ENCODE measurements at places on chromosomes 13 and 19.

DNA sequence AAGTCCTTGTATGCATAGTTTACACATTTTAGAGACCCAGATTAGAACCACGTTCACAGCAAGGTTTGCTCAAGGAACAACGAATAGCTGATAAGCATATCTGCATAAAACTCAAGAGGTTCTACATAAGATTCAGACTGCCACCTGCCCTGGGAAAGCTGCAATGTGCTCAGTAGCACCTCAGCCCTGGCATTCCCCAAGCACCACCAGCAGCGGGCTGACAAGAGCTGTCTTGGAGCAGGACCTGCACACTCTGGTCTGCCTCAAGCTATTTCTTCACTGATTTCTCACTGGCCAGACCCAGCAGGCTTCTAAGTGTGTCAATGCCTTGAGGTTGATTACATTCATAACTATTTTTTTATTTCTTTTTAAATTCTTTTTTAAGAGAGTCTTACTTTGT lies 65.8 kb upstream of the UQCRFS1 start:
- no peak for DNase-seq

DNA sequence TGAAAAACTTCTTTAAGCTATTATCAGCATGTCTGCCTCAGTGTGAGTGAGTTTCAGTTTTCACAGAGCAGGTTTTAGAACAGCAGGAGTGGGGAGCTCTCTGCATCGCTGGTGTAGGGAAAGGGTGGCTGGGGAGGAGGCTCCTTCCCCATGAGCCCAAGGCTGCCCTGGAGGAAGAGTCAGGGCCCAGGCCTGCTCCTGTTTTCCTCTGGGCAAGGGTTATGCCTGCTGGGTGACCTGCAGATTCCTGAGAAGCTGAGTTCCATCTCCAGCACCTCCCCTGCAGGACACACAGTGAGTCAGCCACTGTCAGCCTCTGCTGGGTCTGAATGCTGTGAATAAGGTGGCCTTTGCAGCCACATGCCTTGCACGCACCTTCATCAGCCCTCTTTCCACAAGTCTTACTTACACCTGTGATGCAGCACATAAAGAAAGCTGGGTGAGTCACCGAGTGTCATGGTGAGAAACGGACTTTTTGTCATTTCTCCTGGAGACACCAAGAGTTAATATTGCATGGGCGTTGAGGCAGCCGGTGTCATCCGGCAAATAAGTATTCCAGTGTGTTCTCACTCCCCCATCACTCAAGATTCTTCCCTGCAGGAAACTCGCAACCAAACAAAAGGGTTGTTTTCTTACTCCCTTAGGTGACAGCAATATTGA lies 186.4 kb upstream of the KL start:
- DNase-seq = no peak

DNA sequence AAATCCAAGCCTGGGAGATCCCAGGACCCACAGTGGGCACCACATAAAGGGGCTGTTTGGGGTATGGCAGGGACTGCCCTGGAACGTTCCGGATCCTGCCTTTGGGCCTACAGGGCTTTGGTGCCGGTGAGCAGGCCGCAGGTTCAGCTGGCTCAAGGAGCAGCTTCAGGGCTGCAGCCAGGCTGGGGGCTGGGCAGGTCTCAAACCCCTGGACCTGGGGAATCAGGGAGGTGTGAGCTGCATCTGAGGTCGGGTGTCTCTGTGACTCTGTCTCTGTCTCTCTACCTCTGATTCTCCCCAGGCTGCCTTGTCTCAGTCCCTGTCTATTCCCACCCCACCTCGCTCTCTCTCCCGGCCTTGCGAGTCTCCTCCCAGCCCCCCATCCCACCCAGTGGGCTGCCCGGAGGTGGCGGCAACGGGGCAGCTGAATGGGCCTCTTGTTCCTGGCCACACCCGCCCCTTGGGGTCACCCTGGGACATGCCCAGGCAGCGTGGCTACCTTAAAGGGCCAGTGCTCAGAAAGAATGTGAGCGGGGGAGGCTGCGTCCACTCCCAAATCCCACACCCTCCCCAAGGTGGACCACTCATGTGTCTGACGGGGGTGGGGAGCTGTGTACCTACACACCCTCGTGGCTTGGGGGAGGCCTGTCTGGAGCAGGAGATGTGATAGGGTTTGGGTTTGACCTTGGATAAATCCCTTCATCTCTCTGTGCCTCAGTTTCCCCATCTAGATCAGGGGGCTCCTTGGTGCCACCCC lies 31.1 kb downstream of the NFIC start:
- DNase-seq = no peak

GRCh38 chr13:46647512-46648065 lies 94.6 kb downstream of the LRCH1 start:
- DNase-seq = no peak

DNA sequence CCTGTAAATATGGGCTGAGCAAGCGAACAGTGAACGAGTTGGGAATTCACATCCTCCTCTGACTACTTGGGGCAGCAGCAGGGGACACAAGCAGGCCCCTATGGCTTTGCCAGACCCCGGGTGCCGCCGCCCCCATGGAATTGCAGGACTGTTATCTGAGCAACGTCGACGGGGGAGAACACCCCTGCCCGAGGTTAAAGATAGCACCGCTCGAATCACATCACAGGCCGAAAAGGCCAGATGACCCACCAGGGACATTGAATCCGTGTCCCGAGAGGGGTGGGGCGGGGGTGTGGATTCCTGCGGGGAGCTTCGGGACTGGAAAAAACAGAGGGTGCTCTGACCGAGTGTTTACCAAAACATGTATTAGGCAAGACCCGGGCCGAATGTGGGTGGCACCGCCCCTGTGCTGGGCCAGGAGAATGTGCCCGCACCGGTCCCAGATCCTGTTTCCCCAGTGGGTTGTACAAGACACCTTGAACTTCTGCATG lies 9.1 kb downstream of the FEM1A start:
- no peak for DNase-seq

- DNase-seq = no peak
These were observed 620.6 kb downstream of the GPC6 start for GRCh38 chr13:93847162-93847561.

DNA sequence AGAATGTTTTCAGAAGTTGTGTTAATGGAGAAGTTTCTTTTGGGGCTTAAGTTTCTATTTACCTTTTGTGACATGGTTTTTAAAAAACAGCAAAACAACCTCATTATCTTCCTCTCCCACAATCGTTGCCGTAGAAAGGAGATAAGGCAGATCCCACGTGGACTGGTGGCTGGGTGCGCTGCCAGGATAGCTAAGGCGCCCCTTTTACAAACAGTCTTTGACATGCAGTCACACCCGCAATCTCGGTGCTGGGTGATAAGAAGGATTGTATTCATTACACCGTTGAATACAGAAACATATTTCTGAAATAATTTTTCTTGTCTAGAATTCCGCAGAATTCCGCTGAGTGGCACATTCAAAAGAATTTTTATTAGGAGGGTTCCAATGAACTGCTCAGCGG lies 271.1 kb downstream of the UQCRFS1 start:
- DNase-seq = no peak

GRCh38 chr19:47523473-47523872 lies 8.6 kb upstream of the NAPA start:
- no peak for DNase-seq
